MV-4-11 (cell line): ENCODE measurements at places on chromosomes 4 and X.
A peak's percentile ranks its signal among the peaks of the same experiment; 100 is the strongest.

DNA sequence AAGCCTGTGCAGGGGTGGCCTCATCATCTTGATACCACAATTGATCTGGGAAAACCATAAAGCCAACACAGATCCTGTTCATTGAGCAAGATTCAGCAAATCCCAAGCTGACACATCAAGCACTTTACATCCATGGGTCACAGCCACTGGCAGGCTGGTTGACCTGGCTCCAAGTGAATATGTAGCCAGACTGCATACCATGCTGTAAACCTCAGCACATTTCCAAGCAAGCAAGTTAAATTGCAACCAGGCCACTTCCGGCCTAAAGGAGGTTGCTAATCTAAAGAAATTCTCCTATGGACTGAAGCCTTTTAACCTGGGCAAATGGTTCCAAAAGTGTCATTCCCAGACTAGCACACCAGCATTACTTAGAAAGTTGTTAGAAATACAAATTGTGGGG is 54.4 kb upstream of the USP26 start:
- no peak for DNase-seq

DNA sequence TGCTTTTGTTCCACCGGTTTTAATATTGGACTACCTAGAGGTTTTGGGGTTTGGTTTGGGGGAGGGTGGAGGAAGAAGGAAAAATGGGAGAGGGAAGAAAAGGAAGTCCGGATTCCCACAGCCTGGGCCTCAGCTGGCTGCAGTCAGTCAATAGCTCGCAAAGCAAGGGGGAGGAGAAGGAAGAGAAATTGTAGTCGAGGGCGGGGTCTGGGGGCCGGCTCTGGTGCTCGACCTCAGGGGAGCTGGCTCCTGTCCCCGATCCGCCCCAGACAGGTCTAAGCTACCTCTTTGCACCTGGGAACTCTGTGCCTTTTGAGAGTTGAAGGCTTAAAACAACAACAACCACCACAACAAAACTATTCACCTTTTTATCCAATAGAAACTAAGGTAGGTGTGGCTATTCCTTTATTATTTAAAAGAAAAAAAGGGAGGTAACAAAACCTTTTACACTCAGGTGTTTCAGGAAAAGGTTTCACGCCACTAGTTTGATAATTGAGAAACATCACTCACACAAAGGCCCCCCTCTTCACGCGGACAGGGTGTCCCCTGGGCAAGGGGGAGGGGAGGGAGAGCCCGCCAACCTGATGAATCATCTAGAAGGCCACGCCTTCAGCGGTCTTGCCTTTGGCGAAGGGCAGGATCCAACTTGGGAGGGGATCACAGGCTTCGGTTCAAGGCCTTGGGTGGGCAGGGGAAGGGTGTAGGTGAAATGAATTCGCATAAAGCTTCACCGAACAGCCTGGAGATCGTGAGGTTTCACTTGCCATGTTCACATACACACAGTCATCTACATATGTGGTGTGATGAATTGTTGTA is 1.6 kb upstream of the LNX1 start:
- DNase-seq, result no peak

DNA sequence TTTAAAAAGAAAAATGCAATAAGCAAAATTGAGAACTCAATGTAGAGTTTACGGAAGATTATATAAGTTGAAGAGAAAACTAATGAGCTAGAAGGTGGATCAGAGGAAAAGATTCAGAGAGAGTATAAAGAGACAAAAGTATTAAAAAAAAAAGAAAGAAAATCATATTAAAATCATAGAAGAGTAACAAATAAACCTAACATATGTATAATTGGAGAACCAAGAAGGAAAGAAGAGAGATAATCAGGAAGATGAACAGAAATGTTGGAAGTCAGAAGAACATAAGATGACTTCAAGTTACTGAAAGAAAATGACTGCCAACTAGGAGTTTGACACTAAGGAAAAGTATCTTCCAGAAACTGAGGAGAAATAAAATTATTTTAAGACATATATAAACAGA is 34.3 kb upstream of the ANTXR2 start:
- no peak for DNase-seq

DNA sequence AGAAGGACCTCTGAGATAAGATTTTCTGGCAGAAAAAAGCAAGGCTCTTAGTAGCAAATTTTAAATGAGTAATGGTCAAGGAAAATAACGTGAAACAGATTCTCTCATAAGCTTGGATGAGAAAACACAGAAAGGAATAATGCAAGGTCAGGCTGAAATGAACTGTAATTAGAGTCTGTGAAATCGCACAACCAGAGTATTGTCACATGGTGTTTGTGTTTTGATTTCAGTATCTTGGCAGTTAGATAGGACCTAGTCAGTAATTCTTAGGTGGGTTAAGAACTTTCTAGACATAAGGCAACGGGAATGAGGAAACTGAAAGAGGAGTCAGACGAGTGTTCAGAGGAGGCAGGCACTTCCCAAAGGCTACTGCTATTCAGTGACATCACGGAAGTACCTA is 34.6 kb downstream of the LIMCH1 start:
- DNase-seq, result no peak

- DNase-seq, result no peak
Observed at GRCh38 chr4:147360301-147360700, 120.6 kb upstream of the EDNRA start.

DNA sequence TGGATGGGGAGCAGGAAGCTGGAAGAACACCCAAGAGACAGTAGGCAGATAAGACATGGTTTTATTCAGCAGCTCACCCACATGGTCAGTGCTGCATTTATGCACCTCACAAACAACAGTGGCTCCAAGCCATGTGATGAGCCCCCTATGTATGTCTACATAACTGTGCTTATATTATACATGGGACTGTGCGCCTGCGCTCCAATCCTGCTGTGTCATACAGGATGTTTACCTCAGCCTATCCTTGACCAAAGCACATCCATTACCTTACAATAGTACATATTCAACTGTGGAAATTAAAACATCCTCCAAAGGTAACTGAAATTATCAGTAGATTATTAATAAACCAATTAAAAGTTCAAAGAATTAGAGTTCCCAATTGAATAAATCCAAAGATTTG is 44.1 kb upstream of the SGMS2 start:
- no peak for DNase-seq

- no peak for DNase-seq
Observed at GRCh38 chrX:65643531-65644052, 23.9 kb upstream of the MSN start.

GRCh38 chrX:49101629-49101984 is 21.9 kb upstream of the WDR45 start:
- no peak for DNase-seq

DNA sequence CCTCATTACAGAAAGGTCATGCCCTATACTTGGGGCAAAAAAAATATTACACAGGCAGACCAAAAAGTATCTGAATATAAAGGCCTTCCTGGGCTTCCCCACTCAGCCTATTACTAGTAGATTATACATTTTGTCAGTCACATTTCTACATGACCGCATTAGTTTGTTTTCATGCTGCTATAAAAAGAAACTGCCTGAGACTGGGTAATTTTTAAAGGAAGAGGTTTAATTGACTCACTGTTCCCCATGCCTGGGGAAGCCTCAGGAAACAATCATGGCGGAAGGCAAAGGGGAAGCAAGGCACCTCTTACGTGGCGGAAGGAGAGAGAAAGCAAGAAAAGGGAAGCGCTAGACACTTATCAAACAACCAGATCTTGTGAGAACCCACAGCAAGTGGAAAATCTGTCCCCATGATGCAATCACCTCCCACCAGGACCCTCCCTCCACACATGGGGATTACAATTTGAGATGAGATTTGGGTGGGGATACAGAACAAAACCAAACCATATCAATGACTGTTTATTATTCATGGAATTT is 1312.0 kb downstream of the PCDH7 start:
- peak; percentile 92 for DNase-seq

GRCh38 chr4:101287324-101287723 is 60.0 kb downstream of the PPP3CA start:
- DNase-seq, result no peak
